ENCODE measurements at places on chromosomes 4 and X.

DNA sequence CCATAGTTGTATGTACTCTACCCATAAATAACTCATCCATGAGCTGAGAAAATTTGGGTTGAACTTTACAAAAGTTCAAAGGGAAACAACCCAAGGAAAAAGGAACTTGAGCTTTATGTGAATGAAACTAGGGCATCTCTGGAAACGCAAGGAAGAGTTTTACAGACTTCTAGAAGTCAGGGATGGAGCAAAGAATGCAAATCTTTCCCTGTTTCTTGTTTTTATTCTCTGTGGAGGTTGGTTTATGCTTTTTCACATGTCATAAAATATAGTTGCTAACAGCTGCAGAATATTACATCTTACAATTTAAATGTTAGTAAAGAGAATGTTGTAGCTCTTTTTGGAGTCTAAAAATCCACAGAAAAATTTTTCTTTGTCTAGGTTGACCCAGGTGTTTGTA is 754.1 kb downstream of the PCDH7 start:
- no peak for DNase-seq

- no peak for DNase-seq
Measured at GRCh38 chrX:23509256-23509655, 158.0 kb upstream of the PRDX4 start.

GRCh38 chrX:115968436-115969252 is 201.9 kb upstream of the AGTR2 start:
- no peak for DNase-seq

DNA sequence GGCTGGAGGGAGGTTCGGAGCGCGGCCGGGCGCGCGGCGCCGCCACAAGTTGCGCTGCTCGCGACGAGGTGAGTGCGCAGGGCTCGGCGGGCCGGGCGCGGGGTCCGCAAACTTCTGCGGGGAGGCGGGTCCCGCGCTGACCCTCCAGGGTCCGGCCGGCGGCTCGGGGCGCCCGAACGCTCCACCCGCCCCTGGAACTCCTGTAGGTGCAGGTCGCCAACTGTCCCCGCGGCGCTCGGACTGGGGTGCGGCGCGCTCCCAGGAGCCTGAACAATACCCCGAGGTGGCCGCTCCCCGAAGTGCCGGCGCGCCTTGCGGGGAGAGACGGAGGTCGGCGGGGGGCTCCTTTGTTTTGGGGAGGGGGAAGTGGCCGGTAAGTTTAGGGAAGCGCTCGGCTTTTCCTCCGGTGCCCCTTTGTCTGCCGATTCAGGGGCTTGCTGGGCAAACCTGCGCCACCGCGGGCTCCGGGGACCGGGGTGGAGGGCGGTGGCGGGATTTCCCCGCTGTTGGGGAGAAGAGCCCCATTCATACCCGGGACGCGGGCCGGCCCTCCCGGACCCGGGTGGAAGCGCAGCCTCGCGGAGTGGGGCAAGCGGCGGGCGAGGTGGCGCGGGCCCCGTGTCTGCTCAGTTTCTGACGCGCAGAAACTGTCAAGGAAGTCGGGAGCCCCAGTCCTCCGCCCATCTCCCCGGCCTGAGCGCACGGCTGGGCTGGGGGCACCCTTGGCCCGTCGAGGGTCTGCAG is 694 bp downstream of the TBL1X start:
- DNase-seq, result no peak

DNA sequence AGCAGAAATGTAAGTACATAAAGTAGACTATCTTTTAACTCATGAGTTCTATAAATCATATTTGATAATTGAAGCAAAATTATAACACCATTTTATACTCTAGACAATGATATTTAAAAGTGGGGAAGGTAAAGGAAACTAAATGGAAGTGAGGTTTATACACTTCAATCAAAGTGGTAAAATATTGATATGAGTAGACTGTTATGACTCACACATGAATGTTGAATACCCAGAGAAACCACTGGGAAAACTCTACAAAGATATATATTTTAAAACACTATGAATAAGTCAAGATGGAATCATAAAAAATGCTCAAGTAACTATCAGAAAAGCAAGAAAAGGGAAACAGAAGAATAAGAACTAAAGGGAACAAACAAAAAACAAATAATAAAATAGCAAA is 8.4 kb downstream of the VSIG1 start:
- DNase-seq, result no peak

GRCh38 chrX:11787564-11787963 is 29.5 kb downstream of the MSL3 start:
- DNase-seq, result no peak

DNA sequence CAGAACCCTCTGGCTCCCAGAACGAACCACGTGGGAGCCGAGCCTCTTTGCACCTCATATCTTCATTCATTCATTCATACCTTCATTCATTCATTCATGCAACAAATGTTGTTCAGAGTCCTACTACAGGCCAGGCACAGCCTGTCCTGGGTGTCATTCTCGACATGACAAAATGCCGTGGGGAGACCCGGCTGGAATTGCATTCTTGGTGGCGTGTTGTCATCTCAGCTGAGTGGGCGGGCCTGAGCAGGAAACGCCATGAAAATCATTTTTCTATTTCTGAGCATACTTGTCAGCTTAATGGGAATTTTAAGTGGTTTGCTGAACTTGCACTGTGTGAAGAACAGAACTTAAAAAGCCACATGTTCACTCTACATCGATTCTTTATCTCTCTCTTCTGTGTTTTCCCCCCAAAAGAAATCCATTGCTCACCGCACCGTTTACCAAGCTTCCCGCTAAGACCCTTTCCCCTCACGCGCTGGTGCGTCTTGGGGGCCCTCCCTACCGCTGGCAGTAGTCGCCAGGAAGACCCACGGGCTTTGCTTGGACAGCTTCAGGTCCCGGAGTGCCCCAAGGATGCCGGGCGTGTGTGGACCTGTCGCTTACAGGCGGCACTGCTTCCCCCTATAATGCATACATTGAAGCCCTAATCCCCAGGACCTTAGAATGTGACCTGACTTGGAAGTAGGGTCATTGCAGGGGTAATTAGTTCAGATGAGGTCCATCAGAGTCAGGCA is 41.6 kb upstream of the HMX1 start:
- DNase-seq, result no peak

- no peak for DNase-seq
Measured at GRCh38 chrX:46838974-46839480, 2.2 kb downstream of the RP2 start.

- DNase-seq, result no peak
Measured at GRCh38 chr4:10984815-10985214, 300.2 kb upstream of the CLNK start.

All from NCI-H2029 treated with DMSO at 0.1 percent for 48 hours (cell line).